ENCODE measurements at places on chromosomes 1 and 21.

GRCh38 chr1:66527686-66528085 is 6.3 kb upstream of the SGIP1 start:
- peak; percentile 86 for DNase-seq

GRCh38 chr21:26093122-26093521 is 77.4 kb downstream of the APP start:
- DNase-seq = peak; percentile 58

- no peak for DNase-seq
Measured at GRCh38 chr1:150068109-150068435, 496 bp downstream of the VPS45 start.

- DNase-seq = peak; percentile 95
Measured at GRCh38 chr21:32423320-32424190, 11.0 kb downstream of the EVA1C start.

GRCh38 chr1:210907251-210907805 is 226.6 kb downstream of the KCNH1 start:
- no peak for DNase-seq

DNA sequence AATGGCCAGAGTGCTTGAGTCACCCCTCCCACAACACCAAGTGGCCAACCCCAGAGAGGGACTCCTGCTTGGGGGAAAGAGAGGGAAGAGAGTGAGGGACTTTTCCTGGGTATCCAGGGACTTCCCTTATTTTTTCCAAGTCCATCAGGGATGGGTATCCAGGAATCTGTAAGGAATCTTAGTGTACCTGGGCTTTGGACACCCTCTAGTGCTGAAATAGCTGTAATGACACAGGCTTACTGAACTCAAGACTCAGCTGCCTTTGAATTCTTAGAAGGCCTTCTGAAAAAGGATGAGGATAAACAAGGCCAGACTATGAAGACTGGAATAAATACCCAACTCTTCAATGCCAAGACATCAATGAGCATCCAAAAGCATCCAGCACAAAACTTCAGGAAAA is 12.0 kb downstream of the TSHB start:
- DNase-seq = peak; percentile 23

GRCh38 chr1:235943581-235944114 is 76.9 kb upstream of the LYST start:
- peak; percentile 98 for DNase-seq

DNA sequence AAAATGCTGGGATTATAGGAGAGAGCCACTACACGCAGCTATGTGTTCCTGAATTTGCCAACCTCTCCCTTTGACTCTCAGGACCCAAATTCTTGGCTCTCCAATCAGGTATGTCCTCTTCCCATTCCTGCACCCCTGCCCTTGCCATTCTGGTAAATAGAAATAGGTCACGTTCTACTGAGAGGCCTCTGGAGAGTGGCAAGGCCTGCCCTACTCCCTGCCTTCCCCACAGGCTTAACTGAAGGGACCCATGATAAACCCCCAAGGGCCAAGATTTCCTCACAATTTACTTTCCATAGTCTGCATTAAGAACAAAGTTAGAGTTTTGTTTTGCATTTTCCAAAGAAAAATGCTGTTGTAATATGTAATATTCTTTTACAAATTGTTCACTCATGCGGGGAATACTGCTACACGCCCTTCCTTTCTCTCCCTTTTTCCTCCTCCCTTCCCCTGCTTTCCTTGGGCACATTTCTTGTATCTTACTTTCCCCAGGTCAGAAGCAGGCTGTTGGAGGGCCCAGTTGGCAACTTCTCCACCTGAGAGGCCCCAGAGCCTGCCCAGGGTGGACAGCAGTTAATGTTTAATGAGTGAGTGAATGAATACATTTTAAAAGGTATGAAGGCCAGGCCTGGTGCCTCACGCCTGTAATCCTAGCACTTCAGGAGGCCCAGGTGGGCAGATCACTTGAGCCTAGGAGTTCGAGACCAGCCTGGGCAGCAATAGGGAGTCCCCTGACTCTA is 33.9 kb upstream of the PUM1 start:
- DNase-seq = no peak

DNA sequence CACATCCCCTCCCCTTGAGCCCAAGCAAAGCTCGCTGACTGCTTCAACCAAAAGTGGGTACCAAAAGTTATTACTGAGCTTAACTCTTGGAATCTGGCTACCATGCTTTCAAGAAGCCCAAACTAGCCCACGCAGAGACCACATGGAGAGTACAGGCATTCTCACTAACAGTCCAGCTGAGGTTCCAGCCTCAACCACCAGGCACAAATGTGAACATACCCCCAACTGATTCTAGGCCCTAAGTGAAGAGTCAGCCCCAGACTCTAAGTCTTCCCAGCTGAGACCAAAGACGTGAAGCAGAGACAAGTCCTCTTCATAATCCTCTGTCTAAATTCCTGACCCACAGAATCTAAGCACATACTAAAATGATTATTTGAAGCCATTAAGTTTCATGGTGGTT is 36.8 kb downstream of the EVI5 start:
- no peak for DNase-seq

- DNase-seq = peak; percentile 68
Measured at GRCh38 chr1:29237129-29237821, 953 bp downstream of the PTPRU start.

DNA sequence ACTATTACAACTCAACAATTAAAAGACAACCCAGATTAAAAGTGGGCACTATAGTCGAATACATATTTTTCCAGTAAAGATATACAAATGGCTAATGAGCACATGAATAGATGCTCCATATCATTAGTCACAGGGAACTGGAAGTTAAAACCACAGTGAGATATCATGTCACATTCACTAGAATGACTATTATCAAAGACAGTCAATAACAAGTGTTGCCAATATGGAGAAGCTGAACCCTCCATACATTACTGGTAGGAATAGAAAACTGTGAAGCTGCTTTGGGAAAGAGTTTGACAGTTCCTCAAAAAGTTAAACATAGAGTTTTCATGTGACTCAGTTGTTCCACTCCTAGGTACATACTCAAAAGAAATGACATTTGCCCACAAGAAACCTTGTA is 30.6 kb upstream of the MRPS6 start:
- no peak for DNase-seq

GRCh38 chr1:9115351-9116205 is 13.3 kb downstream of the GPR157 start:
- DNase-seq = peak; percentile 46

- no peak for DNase-seq
Measured at GRCh38 chr21:39390212-39390765, 41.4 kb upstream of the HMGN1 start.

DNA sequence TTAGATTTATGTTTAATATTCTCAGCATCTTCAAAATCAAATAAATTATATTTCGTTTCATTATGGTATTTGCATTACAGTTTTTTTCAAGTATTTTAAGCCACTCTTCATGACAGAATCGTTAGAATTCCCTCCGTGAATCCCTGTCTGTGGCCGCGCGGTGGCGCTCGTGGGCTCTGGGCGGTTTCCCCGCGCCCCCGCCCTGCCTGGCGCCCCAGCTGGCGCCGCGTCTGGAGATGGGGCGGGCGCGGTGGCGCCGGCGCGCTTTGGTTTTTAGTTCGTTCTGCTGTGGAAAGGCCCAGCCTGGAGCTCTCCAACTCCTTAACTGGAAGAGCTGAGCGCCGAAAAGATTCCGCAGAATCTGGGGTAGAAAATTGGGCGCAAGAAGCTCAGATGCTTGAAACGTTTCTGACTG is 25.7 kb downstream of the PRMT2 start:
- peak; percentile 76 for DNase-seq

DNA sequence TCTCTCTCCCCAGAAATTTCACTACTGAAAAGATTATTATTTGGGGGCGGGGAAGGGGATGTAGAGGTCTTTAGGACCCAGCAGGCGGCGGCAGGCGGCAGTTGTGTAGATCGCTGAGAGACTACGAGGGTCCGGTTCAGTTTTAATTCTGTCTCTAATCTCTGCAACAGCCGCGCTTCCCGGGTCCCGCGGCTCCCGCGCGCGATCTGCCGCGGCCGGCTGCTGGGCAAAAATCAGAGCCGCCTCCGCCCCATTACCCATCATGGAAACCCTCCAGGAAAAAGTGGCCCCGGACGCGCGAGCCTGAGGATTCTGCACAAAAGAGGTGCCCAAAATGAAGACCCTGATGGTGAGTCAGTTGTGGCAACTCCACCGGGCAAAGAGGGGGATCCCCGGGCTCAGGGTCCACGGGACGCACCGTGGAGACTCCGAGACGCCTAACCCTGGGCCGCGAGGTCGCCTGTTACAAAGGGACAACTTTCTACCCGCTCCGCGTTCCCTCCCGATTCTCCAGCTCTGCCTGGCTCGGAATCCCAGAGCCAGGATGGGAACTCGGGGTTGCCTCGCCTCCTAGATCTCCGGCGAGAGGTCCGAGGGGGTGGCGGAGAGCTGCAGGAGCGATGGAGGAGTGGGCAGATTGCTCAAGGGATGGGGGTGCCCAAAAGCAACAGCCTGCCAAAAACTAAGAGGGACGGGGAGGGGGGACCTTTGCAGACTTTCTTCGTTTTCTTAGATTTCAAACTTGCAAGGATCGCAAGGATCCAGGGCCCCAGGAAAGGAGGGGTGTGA is at the start of gene ST6GALNAC5:
TSS of gene ST6GALNAC5 (plus strand) at position 139 of the 789 bp plus-strand sequence.
- DNase-seq = peak; percentile 57

GRCh38 chr1:112357467-112357866 is 38.5 kb upstream of the CTTNBP2NL start:
- no peak for DNase-seq

- DNase-seq = no peak
Measured at GRCh38 chr1:29397981-29398380, 161.7 kb downstream of the PTPRU start.

DNA sequence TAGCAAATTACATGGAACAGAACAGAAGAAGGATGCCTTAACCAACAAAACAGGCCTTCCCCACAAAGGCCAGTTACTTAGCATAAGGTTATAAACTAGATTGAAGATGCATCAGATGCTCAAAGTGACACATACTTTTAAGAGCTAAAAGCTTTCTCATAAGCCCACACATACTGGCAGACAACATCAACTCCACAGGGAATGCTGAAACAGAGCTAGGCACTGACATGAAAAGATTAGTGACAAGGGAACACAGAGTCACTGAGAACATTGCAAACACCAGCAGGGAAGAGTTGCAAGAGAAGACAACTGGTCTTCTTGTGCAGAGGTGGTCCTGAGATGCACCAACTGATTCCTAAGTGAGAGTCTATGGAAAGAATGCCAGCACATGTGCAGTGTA is 6.9 kb downstream of the TTC13 start:
- peak; percentile 4 for DNase-seq

DNA sequence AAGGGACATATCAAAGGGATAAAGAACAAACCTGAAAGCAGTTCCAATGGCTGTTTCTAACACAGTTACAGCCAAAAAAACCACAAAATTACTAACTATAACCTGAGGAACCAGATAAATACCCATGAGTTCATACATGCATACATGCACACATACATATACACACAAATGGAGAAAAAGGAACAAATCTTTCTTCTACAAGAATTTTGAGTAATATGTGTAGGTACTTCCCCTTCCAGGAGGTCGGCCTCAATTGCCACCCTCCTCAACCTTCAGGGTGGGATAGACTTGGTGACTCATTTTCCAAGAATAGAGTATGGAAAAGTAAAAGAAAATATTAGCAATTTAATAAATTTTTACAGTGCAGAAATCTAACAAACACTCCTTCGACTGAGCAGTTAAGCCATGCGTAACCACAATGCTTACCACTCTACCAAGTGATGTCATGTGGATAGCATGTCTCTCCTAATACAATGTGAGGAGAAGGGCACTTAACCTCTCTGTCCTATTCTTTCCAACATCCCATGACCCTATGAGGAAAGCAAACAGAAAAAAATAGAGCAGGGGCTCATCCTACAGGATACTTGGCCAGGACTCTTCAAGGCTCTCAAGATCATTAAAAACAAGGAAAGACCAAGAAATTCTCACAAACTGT is 243.0 kb upstream of the RUNX1 start:
- DNase-seq = peak; percentile 56

DNA sequence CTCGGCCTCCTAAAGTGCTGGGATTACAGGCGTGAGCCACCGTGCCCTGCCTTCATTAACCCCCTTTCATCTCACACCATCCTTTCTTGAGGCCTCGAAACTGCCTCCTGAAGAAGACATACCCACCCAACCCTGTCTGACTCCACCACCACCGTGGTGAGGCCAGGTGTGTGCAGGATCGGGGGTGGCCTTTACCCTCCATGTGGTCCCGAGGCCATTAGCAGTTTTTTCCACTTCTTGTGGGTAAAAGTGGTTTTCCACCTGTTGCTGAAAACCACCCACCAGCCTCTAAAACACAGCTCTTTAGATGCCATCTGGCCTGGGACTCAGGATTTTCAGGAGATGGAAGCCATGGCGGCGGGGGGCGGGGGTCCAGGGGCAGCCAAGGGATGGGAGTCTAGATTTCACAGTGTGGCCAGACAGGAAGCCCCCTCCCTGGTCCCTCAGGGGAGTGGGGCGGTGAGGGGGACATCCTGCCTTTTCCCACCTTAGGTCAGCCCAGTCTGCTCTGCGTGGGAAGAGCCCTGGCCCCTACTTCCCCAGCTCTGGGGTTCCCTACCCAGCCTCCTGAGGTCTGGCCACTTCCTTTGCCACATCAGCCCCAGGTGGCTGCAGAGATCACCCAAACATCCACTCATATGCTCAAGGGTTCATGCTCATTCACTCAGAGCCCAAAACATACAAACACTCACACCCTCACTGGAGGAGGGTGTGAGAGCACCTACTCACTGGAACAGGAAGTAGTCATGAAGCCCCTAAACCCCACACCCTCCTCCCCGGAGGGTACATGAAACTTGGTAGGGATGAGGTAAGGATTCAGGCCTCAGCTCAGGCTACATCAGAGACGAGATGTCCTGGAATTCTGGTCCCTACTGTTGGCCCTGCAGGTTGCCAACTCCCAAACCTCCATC is 2.3 kb downstream of the FGR start:
- DNase-seq = no peak

DNA sequence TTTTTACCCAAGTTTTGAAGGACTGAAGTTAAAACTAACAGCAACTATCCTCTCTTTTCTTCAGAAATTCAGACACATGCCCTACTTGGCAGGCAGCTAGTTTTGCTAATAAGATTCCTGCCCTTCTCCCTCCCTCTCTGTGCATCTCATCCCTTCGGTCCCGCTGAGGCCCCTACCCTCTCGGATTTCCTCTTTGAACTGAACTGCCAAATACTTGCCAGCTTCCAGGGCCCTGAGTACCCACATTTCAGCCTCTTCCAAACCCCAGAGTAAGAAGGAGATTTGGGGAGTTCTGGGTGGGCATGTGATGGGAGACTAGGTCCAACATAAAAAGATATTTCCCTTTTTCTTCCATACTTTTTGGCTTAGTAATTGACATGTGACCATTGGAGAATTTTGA is 116.5 kb upstream of the JUN start:
- DNase-seq = no peak

GRCh38 chr1:197912739-197913494 is 4.3 kb upstream of the LHX9 start:
- no peak for DNase-seq

- peak; percentile 11 for DNase-seq
Measured at GRCh38 chr1:218573925-218574324, 228.8 kb downstream of the TGFB2 start.

GRCh38 chr1:203422656-203423055 is 53.0 kb upstream of the PRELP start:
- DNase-seq = peak; percentile 89

GRCh38 chr1:44305962-44306422 is 49.1 kb downstream of the ERI3 start:
- DNase-seq = no peak
